NCI-H82 (cell line): ENCODE measurements at places on chromosomes 5 and 9.

GRCh38 chr5:168656633-168657032, 77.5 kb upstream of the PANK3 start:
- DNase-seq: peak; percentile 82

- DNase-seq: no peak
These were observed 7.4 kb downstream of the SLC22A4 start for GRCh38 chr5:132301344-132302271.

DNA sequence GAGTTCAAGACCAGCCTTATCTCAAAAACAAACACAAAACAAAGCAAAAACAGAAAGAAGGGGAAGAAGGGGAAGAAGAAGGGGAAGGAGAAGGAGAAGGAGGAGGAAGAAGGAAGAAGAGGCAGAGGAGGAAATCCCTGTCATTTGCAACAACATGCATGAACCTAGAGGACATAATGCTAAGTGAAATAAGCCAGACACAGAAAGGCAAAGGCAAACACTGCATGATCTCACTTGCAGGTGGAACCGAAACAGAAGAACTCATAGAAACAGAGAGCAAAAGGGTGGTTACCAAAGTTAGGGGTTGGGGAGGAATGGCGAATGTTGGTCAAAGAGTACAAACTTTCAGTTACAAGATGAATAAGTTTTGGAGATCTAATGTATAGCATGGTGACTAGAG, 135.4 kb downstream of the UGCG start:
- DNase-seq: no peak

GRCh38 chr9:96199006-96199405, 103.0 kb downstream of the HSD17B3 start:
- DNase-seq: no peak

GRCh38 chr9:86202338-86202882, 57.0 kb downstream of the C9orf153 start:
- peak; percentile 69 for DNase-seq

GRCh38 chr5:139696167-139696893, 48.2 kb downstream of the CXXC5 start:
- no peak for DNase-seq
